ENCODE measurements at places on chromosomes 12 and 14.

- H3K27me3 ChIP-seq, result peaks cover 8% of the 10 kb centered on the region
- no peaks in the 10 kb centered on the region for H3K4me1 ChIP-seq
- H3K4me3 ChIP-seq, result no peak overlapping the region
- H3K27ac ChIP-seq, result no peak overlapping the region
Measured at GRCh38 chr12:102408487-102409297, 71.7 kb downstream of the IGF1 start.

GRCh38 chr12:120086801-120087621, 29.5 kb downstream of the RAB35 start:
- peak; percentile 100 for DNase-seq
- H3K27ac ChIP-seq, result peak overlapping the region; percentile 82
- H3K36me3 ChIP-seq, result peaks cover 33% of the 10 kb centered on the region
- H3K27me3 ChIP-seq, result no peaks in the 10 kb centered on the region
- peaks cover 40% of the 10 kb centered on the region for H3K4me1 ChIP-seq

DNA sequence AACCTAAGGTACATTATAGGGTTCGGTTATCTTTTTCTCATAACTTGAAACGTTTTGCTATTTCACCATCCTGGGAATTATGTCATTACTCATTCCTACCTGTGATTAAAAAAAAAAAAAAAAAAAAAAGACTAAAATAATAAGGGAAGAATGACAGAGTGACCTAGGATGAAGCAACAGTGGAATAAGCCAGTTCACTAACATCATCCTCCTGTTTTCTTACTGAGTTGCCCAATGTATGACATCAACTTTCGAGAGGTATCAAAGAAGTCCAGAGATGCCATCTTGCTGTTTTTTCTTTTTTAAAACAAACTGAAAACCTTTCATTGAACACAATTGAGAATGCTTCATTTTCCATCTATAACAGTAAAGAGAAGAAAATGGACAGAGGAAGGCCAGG, 42.8 kb downstream of the AMN start:
- H3K36me3 ChIP-seq, result no peaks in the 10 kb centered on the region
- H3K27ac ChIP-seq, result no peak overlapping the region
- H3K4me1 ChIP-seq, result no peaks in the 10 kb centered on the region
- H3K4me3 ChIP-seq, result no peak overlapping the region

- no peak overlapping the region for H3K27ac ChIP-seq
- H3K4me1 ChIP-seq, result no peaks in the 10 kb centered on the region
- no peaks in the 10 kb centered on the region for H3K27me3 ChIP-seq
- H3K4me3 ChIP-seq, result no peak overlapping the region
- H3K36me3 ChIP-seq, result no peaks in the 10 kb centered on the region
Measured at GRCh38 chr12:40551466-40551865, 140.8 kb upstream of the CNTN1 start.

- no peak for DNase-seq
- no peaks in the 10 kb centered on the region for H3K27me3 ChIP-seq
- H3K27ac ChIP-seq, result no peak overlapping the region
- H3K4me1 ChIP-seq, result peaks cover 8% of the 10 kb centered on the region
- no peak overlapping the region for H3K4me3 ChIP-seq
- peaks cover 6% of the 10 kb centered on the region for H3K36me3 ChIP-seq
Measured at GRCh38 chr12:91801048-91801447, 344.6 kb downstream of the BTG1 start.

- H3K4me1 ChIP-seq, result peaks cover 31% of the 10 kb centered on the region
- H3K36me3 ChIP-seq, result peaks cover 34% of the 10 kb centered on the region
- H3K27me3 ChIP-seq, result no peaks in the 10 kb centered on the region
- no peak overlapping the region for H3K4me3 ChIP-seq
- peak overlapping the region; percentile 72 for H3K27ac ChIP-seq
Measured at GRCh38 chr12:120126635-120127005, 10.1 kb upstream of the RAB35 start.

GRCh38 chr12:59929110-59929509, 333.3 kb downstream of the SLC16A7 start:
- H3K4me3 ChIP-seq, result no peak overlapping the region
- no peaks in the 10 kb centered on the region for H3K36me3 ChIP-seq
- no peaks in the 10 kb centered on the region for H3K27me3 ChIP-seq
- H3K27ac ChIP-seq, result no peak overlapping the region
- no peak for DNase-seq

- no peak overlapping the region for H3K27ac ChIP-seq
- H3K27me3 ChIP-seq, result no peaks in the 10 kb centered on the region
- no peak for DNase-seq
Measured at GRCh38 chr12:100279607-100280244, 12.7 kb downstream of the SCYL2 start.

DNA sequence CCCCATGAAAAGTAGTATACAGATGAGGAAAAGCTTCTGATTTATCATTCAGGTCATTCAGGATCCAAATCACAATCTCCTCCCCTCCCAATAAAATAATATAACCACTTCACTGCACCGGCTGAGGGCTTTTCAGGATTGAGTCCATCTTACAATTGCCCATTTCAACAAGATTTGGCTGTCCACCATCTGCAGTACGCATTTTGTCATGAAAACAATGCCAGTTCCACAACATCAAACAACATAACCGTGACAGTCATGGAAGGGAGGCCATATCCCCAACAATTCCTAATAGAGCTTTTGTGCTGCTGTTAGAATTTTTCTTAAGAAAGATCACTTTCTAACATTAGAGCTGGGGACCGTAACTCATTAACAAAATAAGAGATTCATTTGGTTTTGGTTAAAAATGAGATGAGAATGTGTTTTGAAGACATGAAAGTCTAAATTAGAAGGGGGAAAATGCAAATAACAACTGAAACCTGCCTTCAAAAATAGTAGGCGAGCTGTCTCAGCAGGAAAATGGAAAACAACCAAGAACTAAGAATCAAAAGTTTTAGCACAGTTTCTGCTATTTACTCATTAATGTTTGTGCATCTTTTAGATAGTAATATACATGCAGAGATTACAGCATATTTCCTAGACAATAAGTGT, 38.3 kb upstream of the TMTC2 start:
- no peak overlapping the region for H3K27ac ChIP-seq
- H3K4me1 ChIP-seq, result peaks cover 7% of the 10 kb centered on the region
- H3K36me3 ChIP-seq, result no peaks in the 10 kb centered on the region
- DNase-seq, result no peak
- no peaks in the 10 kb centered on the region for H3K27me3 ChIP-seq

DNA sequence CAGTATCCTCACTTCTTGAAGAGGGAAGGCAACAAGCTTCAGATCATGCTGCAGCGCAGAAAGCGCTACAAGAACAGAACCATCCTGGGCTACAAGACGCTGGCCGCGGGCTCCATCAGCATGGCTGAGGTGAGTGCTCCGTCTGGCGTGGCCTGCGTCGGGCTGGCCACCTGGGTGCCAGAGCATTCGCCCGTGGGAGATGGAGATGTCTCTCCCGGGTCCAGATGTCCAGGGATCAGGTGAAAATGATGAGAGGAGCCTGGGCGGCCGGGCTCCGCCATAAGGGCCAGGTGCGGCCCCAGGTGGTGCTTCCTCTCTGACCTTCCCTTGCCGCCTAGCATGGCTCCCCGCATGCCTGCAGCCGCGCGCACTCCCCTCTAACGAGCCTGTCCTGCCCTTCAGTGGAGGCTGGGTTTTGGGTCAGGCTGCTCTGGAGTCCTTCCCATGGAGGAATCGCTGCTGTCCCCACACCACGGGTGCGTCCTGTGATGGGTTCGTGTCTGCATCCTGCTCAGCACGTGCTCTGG, 40.6 kb downstream of the PACS2 start:
- H3K4me1 ChIP-seq, result peaks cover 3% of the 10 kb centered on the region
- no peaks in the 10 kb centered on the region for H3K27me3 ChIP-seq
- DNase-seq, result no peak
- H3K27ac ChIP-seq, result no peak overlapping the region
- no peak overlapping the region for H3K4me3 ChIP-seq
- H3K36me3 ChIP-seq, result no peaks in the 10 kb centered on the region

GRCh38 chr12:25529738-25530137, 23.3 kb downstream of the LMNTD1 start:
- H3K36me3 ChIP-seq, result no peaks in the 10 kb centered on the region
- no peak overlapping the region for H3K4me3 ChIP-seq
- H3K4me1 ChIP-seq, result no peaks in the 10 kb centered on the region
- no peak for DNase-seq
- no peak overlapping the region for H3K27ac ChIP-seq
- no peaks in the 10 kb centered on the region for H3K27me3 ChIP-seq

- H3K27me3 ChIP-seq, result no peaks in the 10 kb centered on the region
- H3K36me3 ChIP-seq, result no peaks in the 10 kb centered on the region
- no peaks in the 10 kb centered on the region for H3K4me1 ChIP-seq
- no peak overlapping the region for H3K27ac ChIP-seq
- DNase-seq, result no peak
Measured at GRCh38 chr12:84128117-84128991, 784.2 kb downstream of the SLC6A15 start.

DNA sequence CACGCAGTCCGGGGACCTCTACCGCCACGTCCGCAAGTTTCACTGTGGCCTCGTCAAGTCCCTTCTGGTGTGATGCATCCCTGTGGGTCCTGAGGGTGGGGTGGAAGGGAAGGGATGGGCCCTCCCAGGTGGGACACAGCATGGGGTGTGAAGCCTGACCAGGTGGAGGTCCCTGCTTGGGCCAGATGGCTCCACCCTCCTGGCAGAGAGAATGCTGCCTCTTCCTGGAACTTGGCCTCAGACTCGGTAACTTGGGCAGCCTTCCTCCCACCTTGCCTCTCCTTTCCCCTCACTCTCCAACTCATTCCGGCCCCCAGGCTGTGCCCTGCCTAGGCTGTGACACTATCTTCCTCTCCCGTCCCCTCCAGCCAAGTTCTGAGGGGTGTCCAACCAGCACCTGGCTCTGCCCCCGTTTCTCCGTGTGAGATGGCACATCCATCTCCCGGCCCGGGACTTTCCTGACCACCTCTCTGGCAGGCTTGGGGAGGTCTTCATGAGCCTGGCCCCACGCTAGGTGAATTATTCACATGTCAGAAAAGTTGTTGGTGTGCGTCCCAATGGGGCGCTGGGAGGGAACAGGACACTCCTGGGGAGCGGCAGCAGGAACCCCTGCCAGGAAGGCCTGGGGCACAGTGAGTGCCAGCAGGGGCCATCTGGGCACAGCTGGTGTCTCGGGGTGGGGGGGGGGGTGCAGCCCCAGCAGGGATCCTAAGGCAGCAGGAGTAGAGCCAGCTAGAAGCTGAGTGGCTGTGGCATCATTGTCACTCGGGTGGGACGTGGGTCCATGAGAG, 1.7 kb downstream of the ZBTB42 start:
- DNase-seq, result no peak
- H3K4me1 ChIP-seq, result peaks cover 31% of the 10 kb centered on the region
- peak overlapping the region; percentile 62 for H3K4me3 ChIP-seq
- H3K36me3 ChIP-seq, result no peaks in the 10 kb centered on the region
- peaks cover 6% of the 10 kb centered on the region for H3K27me3 ChIP-seq

DNA sequence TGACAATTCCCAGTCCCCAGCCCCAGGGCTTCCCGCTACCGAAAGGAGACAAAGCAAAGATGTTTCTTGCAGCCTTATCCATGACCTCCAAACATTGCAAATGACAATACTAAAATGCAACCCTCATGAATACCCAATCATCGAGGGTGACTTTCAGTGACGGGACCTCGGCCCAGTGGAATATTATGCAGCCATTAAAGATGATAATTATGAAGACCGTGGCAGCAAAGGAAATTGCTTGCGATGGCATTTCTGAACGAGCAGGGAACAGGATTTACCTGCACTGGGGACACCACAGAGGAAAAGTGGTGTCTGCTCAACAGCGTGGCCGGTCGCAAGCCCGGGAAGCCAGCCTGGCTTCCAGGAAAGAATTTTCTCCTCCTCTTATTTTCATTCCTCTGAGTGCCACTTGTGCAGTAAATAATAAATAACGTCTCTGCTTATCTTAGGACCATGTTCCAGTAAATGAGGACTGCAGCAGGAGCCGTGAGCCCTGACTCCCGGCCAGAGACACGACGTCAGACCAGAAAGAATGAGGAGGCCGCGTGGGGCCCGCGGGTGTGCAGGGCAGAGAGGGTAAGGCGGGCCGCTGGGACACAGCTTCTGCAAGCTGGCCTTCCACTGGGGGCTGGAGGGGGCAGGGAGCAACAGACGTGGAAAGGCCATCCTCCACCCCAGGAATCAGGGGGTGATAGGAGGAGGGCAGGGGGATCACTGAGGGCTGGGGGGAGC, 6.6 kb downstream of the C14orf180 start:
- no peaks in the 10 kb centered on the region for H3K36me3 ChIP-seq
- DNase-seq, result no peak
- H3K27me3 ChIP-seq, result no peaks in the 10 kb centered on the region
- H3K4me1 ChIP-seq, result no peaks in the 10 kb centered on the region
- no peak overlapping the region for H3K27ac ChIP-seq

DNA sequence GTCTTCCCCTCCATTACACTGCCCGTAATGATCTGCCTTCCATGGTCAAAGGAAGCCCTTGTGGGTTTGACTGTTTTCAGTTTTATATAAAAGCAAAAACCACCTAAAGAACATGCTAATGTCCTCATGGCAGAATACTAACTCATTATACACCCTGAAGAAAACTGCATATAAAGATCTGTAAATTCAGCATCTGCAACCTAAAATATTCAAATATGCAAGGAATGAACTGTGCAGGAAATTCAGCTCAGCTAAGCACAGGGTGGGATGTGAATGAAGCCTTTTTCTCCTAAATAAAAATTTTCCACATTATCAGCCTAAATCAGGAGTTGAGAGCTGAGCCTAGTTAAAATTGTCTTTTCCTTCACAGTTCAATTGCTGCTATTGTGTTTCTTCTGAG, 128.1 kb downstream of the NRXN3 start:
- no peak for DNase-seq
- no peaks in the 10 kb centered on the region for H3K36me3 ChIP-seq
- no peaks in the 10 kb centered on the region for H3K4me1 ChIP-seq
- no peak overlapping the region for H3K4me3 ChIP-seq

GRCh38 chr12:117141097-117141898, 42.1 kb upstream of the TESC start:
- no peak overlapping the region for H3K27ac ChIP-seq
- DNase-seq, result no peak
- H3K36me3 ChIP-seq, result peaks cover 14% of the 10 kb centered on the region

DNA sequence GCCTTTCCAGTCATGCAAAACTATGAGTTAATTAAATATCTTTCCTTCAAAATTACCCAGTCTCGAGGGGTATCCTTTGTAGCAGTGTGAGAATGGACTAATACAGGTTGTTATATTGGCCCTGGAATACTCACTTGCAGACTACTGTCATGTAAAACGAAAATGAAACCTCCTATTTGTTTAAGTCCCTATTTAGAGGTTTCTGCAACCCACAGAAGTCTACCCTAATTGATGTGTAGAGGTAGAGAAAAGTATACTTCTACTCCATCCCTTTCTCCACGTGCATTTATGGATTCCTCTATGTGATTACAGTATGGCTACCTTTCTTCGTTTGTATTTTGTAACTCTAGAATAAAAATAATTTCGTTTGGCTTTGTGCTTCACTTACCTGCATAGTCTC, 371.1 kb downstream of the FSCB start:
- no peaks in the 10 kb centered on the region for H3K4me1 ChIP-seq
- no peaks in the 10 kb centered on the region for H3K27me3 ChIP-seq
- H3K4me3 ChIP-seq, result no peak overlapping the region
- H3K36me3 ChIP-seq, result no peaks in the 10 kb centered on the region

Measured in activated CD4-positive, alpha-beta T cell treated with anti-CD3 and anti-CD28 coated beads, Interleukin-2, amount 10 ng/mL, durations not matched to agents 7 days and 5 days (primary cell).